ENCODE measurements at places on chromosomes 6 and 20.
A peak's percentile ranks its signal among the peaks of the same experiment; 100 is the strongest.

DNA sequence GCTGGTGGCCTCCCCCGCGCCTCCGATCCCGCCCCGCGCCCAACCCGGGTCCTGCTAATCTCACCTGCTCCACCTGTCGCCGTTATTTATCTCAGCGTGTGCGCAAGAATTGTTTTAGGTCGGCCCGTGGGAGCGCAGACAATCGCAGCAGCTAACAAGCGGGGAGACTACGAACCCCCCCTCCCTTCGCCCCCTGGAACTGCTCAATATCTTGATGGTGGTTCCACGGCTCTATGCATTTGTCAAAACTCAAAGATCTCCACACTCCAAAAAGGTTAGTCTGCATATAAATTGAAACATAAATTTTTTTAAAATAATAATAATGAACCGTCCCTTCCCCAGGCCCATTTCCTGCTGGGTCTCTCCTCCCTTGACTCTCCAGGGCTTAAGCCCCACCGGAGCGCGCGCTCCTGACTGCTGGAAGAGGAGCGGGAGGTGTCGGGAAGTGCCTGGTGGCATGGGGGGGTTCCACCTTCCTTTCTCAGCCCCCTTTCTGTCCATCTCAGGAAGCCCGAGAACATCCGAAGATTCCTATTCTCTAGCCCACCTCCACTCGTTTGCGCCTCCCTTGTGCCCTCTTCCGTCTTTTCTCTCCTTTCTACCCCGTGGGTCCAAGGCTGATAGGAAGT lies 1.6 kb upstream of the MDGA1 start:
- DNase-seq, result no peak

DNA sequence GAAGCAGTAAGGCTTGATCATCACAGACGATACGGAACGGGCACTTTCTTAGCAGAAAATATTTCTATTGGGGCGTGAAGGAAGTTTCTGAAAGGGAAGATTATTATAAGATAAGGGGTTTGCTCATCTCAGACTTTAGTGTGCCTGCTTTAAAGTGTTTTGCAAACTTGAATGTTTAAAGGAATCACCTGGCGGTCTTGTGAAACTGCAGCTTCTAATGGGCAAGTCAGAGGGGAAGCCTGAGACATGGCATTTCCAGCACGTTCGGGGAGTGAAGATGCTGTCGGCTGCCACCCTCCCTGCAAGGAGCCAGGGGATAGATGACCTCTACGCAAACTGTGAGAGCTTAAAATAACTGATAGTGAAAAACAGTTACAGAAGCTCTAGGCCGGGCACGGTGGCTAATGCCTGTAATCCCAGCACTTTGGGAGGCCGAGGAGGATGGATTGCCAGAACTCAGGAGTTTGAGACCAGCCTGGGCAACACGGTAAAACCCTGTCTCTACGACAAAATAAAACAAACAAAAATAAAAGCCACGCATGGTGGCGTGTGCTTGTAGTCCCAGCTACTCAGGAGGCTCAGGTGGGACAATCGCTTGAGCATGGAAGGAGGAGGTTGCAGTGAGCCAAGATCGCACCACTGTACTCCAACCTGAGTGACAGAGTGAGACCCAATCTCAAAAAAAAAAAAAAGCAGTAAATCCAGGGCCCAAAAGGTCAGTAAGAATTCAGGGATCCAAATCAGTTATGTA lies 2.3 kb upstream of the KIF16B start:
- no peak for DNase-seq

GRCh38 chr6:31169123-31169857 lies 1.2 kb downstream of the POU5F1 start:
- no peak for DNase-seq

DNA sequence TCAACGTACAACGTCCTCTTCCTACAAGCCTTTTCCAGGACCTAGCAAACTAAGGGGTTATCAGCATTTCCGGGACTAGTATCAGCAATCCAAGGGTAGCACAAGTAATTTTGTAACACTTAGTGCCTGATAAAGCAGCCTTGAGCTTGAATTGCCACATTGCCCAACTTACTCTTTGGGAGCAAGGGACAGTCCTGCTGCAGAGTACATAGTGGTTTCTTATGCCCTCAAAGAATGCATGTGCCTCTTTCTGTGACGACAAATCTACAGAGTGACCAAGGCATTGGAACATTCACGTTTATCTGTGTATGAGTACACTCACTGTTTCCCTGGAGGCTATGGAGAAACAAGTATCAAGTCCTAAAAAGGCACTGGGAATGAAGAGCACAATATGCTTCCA lies 3.2 kb upstream of the ID4 start:
- DNase-seq, result no peak

GRCh38 chr6:2412731-2413130 lies 167.3 kb upstream of the GMDS start:
- DNase-seq, result no peak

- DNase-seq, result no peak
Measured at GRCh38 chr6:150992703-150993102, 127.2 kb downstream of the MTHFD1L start.

DNA sequence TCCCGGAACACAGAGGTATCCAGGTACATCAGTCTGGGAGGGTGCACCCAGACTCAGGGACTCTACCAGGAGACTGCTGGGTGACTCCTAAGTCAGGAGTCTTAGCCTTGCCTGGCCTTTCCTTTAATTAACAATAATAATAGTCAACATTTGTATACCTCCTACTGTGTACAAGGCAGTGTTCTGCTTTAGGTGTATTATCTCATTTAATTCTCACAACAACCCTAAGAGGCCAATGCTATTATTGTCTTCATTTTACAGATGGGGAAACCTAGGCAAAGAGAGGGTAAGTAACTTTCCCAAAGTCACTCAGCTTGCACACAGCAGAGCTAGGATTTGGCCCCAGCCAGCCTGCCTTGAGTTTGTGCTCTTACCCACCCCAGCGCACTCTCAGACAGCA lies 39.6 kb downstream of the MRPL14 start:
- no peak for DNase-seq

- DNase-seq, result no peak
Measured at GRCh38 chr20:35991142-35991771, 22.9 kb downstream of the CNBD2 start.

DNA sequence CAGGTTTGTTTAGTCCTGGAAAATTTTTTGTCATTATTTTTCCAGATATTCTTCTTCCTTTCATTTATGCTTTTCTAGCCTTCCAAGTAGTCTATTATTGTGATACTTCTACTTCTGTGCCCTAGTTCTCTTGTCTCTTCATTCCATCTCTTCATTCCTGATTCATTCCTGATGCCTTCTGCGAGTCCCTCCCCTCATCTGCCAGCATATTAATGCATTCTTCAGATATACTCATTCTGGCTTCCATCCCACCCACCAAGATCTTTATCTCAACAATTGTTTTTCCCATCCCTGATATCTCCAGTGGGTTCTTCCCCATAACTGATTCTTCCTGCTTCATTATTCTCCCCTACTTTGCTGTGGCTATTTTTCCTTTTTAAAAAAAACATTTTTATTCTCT lies 35.2 kb downstream of the ALDH5A1 start:
- no peak for DNase-seq

- DNase-seq, result no peak
Measured at GRCh38 chr20:24117383-24117782, 128.8 kb upstream of the GGTLC1 start.

DNA sequence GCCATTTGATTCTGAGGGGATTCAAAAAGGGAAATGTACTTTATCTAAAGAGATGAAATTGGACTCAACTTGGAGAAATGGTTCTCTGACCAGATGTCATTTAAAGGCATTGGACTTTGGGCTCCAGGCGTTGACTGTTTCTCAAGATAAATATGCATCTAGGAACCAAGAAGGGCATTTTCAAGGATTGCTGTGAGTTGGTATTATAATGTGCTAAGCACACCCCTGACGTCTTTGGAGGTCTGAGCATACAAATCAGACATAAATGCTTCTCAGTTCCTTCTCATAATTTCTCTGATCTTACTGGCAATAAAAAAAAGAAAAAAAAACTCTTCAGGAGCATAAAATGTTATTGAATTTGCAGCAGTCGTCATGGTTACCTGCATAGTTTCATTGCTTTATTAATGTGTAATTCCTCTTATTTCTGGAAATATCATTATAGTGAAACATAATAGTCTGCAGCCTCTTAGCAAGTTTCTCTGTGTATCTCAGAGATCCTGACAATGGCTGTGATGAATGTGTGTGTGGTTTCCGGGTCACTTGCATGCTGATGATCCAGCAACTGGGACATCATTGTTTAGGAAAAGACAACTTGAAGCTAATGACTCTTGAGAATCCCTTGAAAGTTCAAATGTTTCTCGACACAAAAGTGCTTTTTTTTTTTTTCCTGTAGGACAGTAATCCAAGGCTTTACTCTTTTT lies 136.0 kb downstream of the AIG1 start:
- peak; percentile 40 for DNase-seq

DNA sequence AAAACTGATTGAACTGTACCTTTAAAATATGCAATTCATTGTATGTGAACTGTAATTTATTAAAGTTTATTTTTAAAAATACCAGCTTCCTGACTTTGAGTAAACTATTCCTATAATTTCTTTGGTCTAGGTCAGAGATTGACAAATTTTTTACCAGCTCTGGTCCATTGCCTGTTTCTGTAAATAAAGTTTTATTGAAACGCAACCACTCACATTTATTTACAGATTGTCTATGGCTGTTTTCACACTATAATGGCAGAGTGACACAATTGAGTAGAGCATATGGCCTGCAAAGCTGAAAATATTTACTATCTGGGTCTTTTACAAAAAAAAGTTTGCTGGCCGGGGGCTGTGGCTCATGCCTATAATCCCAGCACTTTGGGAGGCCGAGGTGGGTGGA lies 33.0 kb upstream of the NFATC2 start:
- no peak for DNase-seq

DNA sequence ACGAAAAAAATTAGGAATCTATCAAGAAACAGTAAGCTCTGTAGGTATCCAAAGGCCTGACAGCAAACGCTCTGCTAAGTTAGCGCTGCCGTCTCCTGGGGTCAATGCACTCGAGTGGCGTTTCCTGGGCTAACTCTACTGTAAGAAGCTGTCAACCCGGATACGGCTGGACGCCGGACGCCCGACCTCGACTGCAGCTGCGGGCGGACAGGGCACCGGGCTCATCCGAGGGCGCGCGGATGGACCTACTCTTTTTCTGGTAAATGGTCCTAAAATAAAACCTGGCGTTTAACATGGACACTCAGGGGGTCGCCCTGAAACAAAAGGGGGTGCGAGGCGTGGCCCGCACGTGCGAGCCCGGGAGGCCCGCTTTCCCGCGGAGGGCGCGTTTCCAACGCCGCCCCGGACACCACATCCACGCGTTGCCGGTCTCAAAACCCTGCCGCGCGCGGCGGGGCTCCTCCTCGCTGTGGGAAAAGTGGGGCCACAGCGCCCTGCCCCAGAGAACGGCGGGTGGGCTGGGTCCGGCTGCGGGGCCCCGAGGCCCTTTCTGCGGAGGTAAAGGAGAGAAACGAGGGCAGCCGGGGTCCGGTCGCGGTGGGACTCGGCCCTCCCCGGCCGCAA lies 537 bp downstream of the TCP1 start:
- no peak for DNase-seq

GRCh38 chr20:16709017-16709416 lies 20.8 kb upstream of the SNRPB2 start:
- DNase-seq, result no peak

DNA sequence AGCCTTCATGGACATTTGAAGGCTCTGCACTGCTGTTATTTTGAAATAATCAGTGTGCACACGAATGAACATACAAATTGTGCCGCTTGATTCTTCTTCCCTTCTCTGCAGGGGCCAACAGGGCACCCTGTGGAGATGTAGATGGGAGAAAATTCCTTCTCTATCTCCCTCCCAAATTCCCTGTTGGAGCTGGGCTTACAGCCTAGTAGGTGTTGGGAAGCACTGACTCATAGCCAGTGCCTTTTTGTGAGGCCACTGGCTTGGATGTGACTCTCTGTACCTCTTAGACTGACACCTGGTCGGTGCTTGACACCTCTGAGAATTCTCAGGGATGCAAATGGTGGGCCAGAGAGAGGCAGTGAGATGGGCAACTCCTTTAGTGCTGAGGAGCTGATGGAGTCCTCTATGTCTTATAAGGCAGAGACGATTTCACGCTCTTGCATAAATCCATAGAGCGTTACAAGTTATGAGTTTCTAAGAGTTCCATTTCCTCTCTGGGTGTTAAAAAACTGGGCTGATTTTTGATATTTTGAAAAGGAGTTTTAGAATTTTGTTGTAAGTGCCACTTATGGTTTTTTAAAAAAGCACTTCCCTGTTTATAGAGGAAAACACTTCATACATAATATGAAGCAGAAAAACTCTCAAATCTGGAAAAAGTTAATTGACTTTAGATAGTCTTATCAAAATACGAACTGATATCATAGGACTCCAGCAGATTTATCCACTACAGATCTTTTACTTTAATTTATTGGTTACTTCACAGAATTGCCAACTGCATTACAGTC lies 89.8 kb upstream of the MAP3K7 start:
- DNase-seq, result no peak

GRCh38 chr20:2767768-2768631 lies 32.4 kb downstream of the CPXM1 start:
- DNase-seq, result no peak

GRCh38 chr20:2618815-2619214 lies 33.6 kb upstream of the NOP56 start:
- DNase-seq, result no peak

GRCh38 chr20:41133709-41134361 lies 3.5 kb upstream of the PLCG1 start:
- DNase-seq, result no peak

GRCh38 chr6:100701728-100702127 lies 179.4 kb downstream of the ASCC3 start:
- no peak for DNase-seq

GRCh38 chr6:159074120-159074684 lies 29.4 kb upstream of the TAGAP start:
- DNase-seq, result no peak

- DNase-seq, result no peak
Measured at GRCh38 chr6:88422831-88423230, 256.7 kb upstream of the CNR1 start.

- DNase-seq, result no peak
Measured at GRCh38 chr6:15392182-15392581, 146.3 kb downstream of the JARID2 start.

GRCh38 chr20:21046413-21047070 lies 59.6 kb downstream of the LINC00237 start:
- no peak for DNase-seq

DNA sequence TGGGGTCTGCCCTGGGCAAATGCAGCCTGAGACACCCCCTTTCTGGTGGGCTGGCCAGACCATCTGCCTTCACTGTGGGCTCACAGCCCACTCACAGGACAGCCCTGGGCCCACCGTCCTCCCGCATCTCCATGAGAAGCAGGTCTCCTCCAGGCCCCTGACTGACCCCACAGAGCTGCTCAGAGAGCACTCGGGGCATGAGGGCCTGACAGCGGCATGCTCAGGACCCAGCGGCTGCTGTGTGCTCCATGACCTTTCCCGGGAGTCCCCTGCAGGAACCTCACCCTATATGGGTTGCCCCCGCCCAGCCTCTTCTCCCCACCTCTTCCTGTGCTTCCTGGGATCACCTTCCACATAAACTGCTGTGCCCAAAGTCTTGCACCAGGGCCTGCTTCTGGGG lies 162.4 kb upstream of the CST7 start:
- DNase-seq, result no peak

GRCh38 chr6:155093430-155093829 lies 98.3 kb downstream of the TIAM2 start:
- DNase-seq, result no peak
